GM19239 (cell line): ENCODE measurements at places on chromosomes 7 and 10.

DNA sequence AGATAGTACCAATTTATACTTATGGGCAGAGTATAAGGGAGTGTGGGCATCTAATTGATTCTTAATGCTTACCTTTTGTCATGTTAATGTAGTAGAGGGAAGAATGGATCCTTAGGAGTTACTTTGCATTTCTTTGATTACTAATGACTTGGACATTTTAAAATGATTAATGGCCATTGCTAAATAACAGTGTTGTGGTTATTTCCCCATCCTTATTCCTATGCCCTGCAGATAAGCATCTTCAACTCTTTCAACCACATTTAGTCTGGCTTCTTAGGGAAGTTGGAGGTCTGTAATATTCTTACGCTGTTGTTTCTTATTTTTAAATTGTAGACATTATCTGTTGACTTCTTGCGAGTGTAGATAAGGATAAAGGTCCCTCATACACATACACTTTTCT is 37.2 kb downstream of the KAT6B start:
- DNase-seq, result no peak

- no peak for DNase-seq
Observed at GRCh38 chr10:48470115-48470892, 134.6 kb downstream of the ARHGAP22 start.

DNA sequence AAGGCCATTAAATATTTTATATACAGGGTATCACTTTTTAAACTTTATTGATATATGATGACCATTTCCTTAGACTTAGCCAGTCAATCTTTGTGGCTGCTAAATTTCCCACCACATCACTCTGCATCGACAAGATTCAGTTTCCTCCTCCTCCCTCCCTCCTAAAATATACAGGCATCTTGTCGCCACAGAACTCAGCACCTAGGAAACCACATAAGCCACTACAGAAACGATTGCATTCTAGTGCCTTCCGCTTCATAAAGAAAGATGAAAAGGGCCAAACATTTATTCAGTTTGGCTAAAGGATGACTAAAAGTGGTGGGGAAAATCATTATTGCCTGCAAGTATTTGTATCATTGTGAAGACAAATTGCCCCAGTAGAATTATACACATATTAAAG is 30.7 kb downstream of the ERCC6 start:
- DNase-seq, result no peak

DNA sequence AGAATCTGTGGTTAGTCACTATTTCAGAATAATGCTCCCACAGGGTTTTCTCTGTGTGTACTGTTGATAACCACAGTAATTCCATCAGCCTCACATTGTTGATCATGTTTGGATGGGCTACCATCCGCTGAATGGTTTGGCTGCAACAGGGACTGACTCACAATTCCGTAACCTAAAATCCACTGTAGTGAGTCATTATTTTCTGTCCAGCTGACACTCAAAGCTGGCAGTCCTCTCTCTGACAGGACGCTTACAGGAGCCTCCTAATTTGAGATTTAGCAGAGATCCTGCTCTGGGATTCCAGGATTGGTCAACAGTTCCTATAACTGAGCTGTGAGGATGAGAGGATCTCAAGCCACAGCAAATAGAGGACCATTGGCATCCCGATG is 32.7 kb downstream of the VWA2 start:
- no peak for DNase-seq

GRCh38 chr7:151392426-151392825 is 17.4 kb downstream of the WDR86 start:
- DNase-seq, result no peak

- DNase-seq, result no peak
Observed at GRCh38 chr7:76133839-76134238, 67.9 kb upstream of the SRRM3 start.

DNA sequence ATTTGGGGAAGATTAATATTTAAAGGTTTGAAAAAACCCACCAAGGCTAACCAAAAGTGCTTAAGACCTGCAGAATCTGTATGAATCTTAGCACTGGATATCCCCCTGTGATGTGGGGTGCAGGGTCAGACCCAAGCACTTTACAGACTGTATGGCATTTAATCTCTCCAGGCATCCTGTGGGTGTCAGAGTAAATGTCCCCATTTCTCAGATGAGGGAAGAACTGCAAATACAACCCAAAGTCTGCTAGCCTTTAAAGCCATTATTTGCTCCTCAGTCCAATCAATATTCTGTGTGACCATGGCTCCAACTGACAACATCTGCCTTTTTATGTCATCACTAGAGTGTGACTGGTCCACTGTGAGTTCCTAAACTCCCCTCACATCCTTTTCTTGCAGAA is 10.0 kb upstream of the MBL2 start:
- no peak for DNase-seq

GRCh38 chr10:36266923-36267322 is 624.8 kb upstream of the FZD8 start:
- no peak for DNase-seq

DNA sequence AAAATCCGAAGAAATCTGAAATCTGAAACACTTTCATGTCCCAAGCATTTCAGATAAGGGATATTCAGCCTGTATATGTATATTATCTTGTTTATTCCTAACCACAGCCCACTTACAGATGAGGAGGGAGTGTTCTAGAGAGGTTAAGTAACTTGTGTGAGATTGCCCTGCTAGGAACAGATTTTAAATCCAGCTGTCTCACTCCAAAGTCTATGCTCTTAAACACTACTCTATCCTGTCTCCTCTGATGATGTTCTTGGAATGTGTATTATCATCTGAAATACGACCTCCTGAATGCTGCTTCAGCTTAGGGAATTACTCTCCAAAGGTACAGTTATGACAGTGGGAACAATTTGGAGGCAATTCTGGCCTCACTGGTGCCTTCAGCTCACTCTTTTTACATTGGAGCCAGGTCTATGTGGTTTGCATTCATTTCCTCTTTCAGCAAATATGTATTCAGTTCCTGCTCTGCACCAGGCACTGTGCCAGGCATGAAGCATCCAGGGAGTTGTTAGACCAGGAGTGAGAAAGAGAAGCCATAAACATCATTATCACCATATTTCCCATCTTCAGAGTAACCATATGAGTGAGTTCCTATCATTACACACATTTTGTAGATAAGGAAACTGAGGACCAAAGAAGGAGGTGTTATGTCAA is 70.2 kb downstream of the NOC3L start:
- DNase-seq, result no peak

DNA sequence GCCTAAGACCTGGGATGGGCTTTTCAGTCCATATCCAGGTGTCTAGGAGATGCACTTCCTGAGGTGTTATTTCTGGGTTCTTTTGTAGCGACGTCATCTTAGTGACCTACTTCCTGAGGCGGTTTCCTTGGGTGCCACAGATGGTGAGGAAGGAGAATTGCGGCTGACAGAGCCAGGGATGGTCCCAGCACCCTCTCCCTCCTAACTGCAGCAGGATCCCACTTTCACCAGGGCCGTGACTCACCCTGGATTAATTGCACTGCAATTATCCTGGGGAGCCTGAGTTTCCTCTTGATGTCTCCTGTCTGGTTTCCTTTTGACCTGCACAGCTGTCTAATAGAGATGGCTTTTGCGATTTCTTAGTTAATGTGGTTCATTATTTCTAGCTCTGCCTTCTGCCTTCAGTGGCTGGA is 271.7 kb downstream of the TCF7L2 start:
- DNase-seq, result no peak
